ENCODE measurements at places on chromosomes 16 and 17. TPM values are rescaled to one million over a fixed set of nuclear protein-coding genes. Genes with fewer than 3 reads are reported as not detected.

DNA sequence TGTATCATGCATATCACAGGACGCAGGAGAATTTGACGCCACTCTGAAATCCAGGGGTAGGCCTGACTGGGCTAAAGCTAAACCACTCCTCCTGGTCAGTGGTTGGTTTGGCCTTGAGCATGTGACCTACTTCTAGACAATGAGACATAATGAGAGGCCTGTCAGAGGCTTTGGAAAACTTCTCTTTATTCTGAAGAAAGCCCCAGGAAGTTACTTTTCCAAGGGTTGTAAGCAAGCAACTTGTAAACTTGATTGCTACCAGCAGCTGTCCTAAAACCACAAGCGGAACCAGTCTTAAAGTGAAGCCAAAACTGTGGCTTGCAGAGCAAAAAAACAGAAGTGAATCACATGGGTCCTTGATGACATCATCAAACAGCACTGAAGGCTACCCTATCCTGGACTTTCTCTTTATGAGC lies 138.2 kb upstream of the COX10 start:
- peak; percentile 38 for DNase-seq

DNA sequence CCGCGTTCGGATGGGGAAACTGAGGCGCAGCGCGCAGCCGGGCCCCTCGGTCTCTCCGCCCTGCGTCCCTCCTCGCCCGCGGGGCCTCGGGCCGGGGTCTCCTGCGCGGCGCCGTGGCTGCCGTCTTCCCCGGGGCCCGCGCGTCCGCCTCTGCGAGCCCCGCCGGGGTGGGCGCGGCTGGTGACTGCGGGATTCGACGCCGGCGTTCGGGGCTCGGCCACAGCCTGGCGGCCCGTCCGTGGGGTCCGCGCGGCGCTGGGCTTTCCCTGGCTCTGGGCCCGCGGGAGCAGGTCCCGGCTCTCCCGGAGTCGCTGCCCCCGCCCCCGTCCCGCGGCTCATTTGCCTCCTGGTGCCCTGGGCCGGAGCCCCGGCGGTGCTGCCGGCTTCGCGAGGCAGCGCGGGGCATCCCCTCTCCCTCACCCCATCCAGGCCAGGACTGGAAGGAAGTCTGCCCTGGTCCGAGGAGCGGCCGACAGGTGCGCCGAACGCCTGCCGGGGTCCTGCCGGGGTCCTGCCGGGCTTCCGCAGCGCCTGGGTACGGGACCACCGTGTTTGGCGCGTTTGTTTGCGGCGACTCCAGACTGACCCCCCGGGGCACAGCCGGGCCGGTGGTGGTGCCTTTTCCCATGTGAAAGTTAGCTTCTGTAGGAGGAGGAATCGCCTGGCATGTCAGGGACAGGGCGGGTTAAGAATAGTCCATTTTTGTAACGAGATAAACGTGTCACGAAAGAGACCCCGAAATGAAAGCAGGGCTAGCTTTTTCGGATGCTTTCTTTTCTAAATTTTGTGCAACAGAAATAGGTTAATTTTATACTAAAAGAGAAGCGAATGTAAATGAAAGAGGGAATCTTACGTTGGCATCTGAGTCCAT lies 671 bp downstream of the CHMP6 start:
- DNase-seq, result no peak

- no peak for DNase-seq
Measured at GRCh38 chr16:66186251-66186785, 180.2 kb upstream of the CDH5 start.

DNA sequence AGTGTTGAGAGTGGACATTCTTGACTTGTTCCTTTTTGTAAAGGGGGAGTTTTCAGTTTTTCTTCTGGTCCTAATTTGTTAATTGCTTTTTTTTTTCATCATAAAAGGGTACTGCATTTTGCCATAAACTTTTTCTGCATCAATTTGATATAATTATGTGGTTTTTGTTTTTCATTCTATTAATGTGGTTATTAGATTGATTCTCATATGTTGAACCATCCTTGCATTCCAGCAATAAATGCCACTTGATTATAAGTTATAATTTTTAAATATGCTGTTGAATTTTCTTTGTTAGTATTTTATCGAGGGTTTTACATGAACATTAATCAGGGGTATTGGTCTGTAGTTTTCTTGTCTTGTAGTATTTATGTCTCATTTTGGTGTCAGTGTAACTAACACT lies 87.2 kb upstream of the SMIM36 start:
- no peak for DNase-seq

Gene CDH8
- total RNA-seq, result 0.16 TPM

Gene WWP2
- total RNA-seq, result 110 TPM

DNA sequence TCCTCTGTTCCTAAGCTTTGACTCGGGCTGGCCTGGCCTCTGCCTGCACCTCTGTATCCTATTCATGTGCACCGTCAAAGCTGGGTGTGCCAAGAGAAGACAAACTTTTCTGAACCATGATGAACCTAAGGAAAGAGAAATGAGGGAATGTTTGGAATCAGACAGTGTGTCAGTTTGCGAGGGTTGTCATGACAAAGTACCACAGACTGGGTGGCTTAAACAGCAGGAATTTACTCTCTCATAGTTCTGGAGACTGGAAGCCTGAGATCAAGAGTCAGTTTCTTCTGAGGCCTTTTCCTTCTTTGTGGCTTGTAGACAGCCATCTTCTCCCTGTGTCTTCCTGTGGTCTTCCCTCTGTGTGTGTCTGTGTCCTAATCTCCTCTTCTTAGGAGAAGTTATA lies 129.0 kb downstream of the KATNIP start:
- DNase-seq, result no peak
